ENCODE measurements at places on chromosomes 13 and 19.

- DNase-seq, result no peak
These were observed 1.3 kb upstream of the CRX start for GRCh38 chr19:47820410-47820809.

- peak; percentile 20 for DNase-seq
These were observed 7.3 kb upstream of the DGKH start for GRCh38 chr13:42041011-42041683.

DNA sequence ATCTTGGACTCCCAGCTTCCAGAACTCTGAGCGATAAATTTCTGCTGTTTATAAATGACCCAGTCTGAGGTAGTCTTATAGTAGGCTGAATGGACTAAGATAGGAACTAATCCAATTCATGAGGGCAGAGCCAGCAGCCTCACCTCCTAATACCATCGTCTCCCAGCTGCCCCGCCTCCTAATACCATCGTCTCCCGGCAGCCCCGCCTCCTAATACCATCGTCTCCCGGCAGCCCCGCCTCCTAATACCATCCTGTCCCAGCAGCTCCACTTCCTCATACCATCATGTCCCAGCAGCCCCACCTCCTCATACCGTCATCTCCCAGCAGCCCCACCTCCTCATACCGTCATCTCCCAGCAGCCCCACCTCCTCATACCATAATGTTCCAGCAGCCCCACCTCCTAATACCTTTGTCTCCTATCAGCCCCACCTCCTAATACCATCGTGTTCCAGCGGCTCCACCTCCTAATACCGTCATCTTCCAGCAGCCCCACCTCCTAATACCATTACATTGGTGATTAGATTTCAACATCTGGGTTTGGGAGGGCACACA, 2.4 kb upstream of the ARGLU1 start:
- DNase-seq, result peak; percentile 22

GRCh38 chr19:34128558-34129250, 43.6 kb upstream of the LSM14A start:
- no peak for DNase-seq

GRCh38 chr13:48043789-48044503, 6.4 kb downstream of the NUDT15 start:
- DNase-seq, result no peak

- DNase-seq, result no peak
These were observed 862.6 kb upstream of the PCDH20 start for GRCh38 chr13:62278271-62278670.

DNA sequence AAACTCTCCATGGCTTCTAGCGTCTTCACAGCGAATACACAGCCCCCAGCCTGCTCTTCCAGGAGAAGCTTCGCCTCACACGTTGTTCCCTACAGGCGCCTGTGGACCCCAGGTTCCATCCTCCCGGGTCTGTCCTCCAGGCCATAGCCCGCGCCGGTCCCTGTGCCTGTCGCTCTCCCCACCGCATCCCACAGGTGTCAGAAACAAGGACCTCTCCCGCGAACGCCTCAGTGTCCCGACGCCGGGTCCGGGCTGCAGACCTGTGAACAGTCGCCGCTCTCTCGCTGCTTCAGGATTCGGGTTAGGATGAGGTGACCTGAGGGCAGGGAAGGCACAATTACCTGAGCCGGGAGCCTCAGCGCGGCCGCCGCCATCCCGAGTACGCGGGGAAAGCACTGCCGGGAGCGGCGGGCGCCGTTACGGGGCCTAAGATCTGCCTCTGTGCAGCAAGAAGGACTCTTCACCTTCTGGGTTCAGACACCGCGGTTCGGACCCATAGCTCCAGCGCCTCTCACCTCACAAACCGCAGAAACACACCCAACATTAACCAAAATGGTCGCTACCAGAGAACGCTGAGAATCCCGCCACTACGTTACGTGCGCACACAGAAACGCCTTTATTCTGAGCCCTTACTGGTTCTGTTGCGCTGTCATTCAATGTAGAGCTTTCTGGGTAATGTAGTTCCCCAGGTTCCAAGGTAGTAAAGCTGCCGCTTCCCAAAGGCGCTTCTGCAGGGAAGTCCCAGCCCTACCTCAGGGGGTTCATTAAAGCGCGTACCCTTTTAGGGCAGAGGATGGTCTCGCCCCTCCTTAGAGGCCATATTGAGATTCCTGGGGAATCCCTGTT, at the start of gene ZNF418:
Gene ZNF418, minus strand, starts transcription at position 583 of the 846 bp plus-strand sequence. CDS start 1,580 bp downstream, outside the sequence.
- DNase-seq, result peak; percentile 67

GRCh38 chr19:19074196-19074882, 10.5 kb downstream of the SLC25A42 start:
- no peak for DNase-seq

DNA sequence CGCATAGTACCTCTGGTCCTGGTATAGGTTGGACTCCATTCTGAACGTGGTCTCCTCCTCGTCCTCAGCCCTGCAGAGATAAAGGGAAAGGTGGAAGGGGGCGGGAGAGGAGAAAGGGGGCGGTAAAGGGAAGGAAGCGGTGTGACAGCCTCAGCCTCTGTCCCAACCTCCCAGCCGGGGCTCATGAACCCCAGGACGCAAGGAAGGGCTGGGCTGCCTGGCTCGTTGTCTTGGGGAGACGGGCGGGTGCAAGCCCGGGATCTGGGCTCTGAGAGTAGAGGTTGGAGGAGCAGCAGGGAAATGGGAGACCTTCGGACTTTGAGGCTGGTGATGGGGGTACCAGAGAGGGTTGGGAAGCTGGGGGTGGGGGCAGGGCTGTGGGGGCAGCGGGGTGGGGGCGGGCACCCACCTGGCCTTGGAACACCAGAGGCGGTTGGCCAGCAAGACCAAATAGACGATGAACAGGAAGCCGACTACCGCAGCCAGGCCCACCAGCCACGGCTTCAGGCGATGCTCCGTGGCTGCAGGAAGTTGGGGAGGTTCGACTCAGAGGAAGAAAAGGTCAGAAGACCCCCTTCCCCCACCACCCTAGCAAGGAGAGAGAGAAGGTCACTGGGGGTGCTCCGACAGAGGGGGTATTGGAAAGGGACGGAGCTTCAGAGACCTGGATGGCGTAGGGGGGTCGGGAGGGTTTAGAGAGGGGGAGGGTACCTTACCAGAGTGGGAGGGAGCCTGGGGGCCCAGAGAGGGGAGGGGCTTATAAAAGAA, 1.7 kb downstream of the SMIM24 start:
- DNase-seq, result peak; percentile 26

- no peak for DNase-seq
These were observed at the start of gene TRAPPC6A for GRCh38 chr19:45177817-45178261. Gene TRAPPC6A (minus strand): TSS chr19:45178237. CDS start chr19:45178218, 19 bp downstream.

DNA sequence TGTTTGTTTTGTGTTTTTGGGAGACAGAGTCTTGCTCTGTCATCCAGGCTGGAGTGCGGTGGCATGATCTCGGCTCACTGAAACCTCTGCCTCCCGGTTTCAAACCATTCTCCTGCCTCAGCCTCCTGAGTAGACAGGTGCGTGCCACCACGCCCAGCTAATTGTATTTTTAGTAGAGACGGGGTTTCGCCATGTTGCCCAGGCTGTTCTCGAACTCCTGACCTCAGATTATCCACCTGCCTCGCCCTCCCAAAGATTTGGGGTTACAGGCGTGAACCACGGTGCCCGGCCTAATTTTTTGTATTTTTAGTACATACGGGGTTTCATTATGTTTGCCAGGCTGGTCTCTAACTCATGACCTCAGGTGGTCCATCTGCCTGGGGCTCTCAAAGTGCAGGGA, 8.3 kb upstream of the ZNF681 start:
- DNase-seq, result no peak

DNA sequence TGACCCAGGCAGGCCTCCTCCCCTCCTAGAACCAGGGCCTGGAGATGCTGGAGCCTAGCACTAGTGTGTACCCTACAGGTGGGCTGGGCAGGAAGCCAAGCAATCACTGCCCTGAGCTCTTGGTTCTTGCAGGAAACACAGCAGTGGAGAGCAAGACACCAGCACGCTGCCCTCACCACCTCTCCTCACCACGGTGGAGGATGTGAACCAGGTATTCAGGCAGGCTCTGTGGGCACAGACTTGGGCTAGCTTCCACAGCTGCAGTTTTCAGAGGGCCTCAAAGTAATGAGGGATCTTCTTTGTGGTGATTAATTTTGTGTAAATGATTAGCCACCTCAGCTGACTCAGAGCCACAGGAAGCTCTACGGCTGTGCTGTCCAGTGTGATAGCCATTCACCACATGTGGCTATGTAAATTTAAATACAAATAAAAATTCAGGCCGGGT, 13.6 kb upstream of the GPI start:
- no peak for DNase-seq

- DNase-seq, result no peak
These were observed 164.3 kb upstream of the TUBA3C start for GRCh38 chr13:19345916-19346422.

- no peak for DNase-seq
These were observed 18.7 kb downstream of the PLVAP start for GRCh38 chr19:17358395-17358794.

DNA sequence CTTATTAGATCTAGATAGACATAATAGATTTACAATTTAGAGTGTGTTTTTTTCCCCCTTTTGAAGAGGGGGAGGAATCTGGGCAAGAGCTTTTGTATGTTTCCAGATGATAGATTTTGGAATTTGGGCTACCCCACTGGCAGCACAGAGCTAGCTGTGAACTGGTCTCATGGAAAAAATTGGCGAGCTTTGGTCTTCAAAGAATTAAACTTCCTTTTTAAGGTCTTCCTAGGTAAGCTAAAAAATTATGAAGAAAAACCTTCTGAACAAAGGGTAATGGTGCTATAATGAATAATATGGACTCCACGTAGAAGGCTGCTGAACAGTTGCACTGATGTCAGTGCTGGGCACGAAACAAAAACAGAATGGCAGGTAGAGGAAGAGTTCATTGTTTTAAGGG, 109.3 kb downstream of the ZIC5 start:
- DNase-seq, result no peak

- peak; percentile 64 for DNase-seq
These were observed 6.9 kb downstream of the IL4I1 start for GRCh38 chr19:49889687-49890348.

GRCh38 chr13:63595811-63596210, 2180.2 kb upstream of the PCDH20 start:
- no peak for DNase-seq

All from germinal center (tissue), 1 donor.